Esophagus mucosa (tissue), 1 donor: ENCODE measurements at places on chromosomes 3 and 15.

DNA sequence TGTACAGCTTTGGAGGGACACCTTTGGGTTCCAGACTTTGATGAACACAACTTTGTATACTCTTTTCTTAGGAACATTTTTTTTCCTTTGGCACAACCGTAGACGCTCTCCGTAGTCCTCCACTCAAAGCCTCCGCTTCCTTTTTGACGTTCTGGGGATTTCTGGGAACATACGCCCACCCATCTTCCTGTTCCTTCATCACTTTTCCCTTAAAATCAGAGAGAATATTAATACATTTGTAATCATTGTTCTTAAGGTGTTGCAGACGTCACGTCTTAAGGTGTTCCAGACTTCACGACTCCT, 405 bp upstream of the SPG21 start:
- no peak for ATAC-seq

GRCh38 chr3:147618691-147619090, 209.5 kb downstream of the ZIC1 start:
- no peak for ATAC-seq

- no peak for ATAC-seq
Measured at GRCh38 chr15:66599536-66600239, 33.9 kb upstream of the LCTL start.

- ATAC-seq, result no peak
Measured at GRCh38 chr15:25678500-25678855, 184.6 kb downstream of the ATP10A start.

- ATAC-seq, result no peak
Measured at GRCh38 chr3:135106445-135106844, 311.4 kb downstream of the EPHB1 start.

DNA sequence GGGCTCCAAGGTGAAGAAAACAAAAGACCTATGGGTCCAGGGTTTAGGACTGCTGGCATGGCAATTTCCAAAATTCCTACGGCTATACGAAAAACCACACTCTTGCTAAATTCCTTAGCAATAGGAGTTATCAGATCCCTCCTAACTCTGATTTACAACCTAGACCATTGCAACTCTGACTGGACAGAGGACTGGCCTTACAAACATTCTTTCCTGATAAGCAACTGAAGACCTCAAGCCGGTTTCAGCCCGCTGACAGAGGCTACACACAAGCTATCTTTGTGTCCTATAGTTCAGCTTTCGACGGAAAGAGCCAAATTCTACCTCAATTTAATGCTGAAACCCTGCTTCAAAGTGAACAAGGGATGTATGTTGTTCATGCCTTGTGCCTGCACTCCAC, 38.3 kb upstream of the AGBL1 start:
- ATAC-seq, result no peak

- ATAC-seq, result no peak
Measured at GRCh38 chr15:74982183-74982582, 13.2 kb upstream of the SCAMP5 start.

DNA sequence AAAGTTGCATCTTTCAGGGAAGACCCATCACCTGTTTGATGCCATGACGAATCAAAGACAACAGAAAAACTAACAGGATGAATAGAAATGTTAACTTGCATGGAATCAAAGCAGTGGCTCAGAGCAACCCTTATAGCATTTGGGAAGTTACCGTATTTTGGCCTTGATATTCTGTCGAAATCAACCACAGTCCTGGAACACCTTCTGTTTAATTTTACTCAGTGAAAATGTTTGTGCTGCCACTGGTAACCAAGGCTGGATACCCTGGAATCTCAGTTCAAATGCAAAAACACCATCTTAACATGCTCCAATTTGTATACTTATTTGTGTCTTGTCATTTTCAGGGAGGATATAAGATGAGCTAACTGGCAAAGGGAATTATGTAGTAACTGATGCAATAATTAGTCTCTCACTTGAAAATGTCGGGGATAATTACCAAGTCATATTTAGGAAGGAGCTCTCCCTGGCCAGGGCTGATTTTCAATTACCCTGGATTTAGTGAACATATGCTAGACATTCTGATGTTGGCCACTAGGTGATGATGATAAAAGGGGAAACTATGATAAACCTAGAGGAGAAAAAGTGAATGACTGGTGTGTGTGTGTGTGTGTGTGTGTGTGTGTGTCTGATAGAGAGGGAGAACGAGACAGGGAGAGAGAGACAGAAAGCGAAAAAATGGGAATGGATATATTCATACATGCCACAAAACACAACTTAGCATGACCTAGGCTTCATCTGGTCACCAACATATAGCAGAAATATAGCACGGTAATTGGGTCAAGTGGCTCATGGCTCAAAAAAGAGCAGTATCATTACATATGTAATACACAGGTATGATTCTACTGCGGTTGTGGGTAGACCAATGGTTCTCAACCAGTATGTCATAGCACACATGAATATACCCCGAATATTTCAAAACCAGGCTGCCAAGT, 19.0 kb upstream of the PRICKLE2 start:
- peak; percentile 59 for ATAC-seq

DNA sequence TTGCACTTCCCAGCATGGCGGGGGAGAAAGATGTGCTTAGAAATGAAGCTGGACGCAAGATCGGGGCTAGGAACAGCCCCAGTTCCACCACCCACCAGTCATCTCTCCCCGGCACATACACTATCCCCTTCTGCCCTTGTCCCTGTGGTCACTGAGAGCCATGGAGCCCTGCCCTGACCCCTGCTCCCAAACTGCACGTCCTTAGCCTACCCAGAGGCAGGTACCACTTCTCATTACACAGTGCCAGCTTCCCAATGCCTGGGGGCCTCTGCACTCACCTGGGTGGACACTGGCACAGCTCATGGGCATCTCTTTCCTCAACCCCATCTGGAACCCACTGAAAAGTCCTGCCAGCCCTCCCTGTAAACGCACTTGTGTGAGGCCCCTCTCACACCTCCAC, 139.3 kb upstream of the PRR20G start:
- ATAC-seq, result no peak

GRCh38 chr3:22691856-22692628, 511.1 kb upstream of the UBE2E2 start:
- ATAC-seq, result no peak

DNA sequence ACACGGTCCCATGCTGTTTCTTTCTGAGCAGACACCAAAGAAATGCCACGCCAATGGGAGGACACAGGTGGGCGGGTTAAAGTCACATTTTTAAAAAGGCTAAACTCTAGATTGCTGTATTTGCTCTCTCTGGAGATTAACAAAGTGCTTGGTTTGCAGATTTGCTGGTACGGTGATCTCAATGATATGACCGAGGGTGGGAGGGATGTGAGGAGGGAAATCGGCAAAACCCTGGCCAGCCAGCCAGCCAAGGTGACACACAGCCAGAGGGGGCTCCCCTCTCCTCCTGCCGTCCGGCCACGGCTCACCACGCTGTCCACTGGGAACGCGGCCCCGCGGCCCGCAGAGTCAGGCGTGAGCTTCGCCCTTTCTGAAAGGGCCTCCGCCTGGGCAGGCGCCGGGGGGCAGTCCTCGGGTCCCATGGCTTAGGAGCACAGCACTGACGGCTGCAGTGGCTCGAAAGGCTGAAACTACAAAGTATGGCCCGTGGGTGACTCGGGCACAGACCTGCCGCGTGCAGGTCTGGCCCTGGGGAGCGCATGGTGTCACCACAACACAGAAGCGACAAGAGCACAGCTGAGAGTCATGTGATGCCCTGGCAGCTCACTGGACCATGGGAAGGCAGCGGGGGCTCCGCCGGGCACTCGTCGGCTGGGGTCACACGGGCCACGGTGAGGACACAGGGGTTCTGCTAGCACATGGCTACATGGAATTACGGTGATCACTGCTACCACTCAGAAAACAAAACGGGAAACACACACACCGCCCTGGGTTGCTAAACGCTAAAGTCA, 57.8 kb upstream of the RPL32 start:
- no peak for ATAC-seq

DNA sequence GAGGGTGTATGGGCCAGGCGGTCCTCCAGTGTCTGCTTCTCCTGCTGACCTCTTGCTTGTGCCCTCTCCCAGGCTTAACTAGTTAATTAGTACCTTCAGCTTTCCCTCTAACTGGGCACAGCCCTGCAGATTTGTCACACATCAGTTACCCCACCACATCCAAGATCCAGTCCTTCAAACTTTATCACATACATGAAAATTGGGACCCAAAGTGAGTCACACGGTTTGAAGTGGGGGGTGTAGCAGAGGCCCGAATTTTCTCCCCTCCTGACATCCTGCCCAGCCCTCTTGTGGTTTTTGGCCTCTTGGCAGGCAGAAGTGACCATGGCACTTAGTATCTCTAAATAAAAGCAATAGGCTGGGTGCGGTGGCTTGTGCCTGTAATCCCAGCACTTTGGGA, 3.9 kb downstream of the MAPKAPK3 start:
- ATAC-seq, result no peak

GRCh38 chr15:99130314-99130713, 25.4 kb downstream of the SYNM start:
- ATAC-seq, result no peak

DNA sequence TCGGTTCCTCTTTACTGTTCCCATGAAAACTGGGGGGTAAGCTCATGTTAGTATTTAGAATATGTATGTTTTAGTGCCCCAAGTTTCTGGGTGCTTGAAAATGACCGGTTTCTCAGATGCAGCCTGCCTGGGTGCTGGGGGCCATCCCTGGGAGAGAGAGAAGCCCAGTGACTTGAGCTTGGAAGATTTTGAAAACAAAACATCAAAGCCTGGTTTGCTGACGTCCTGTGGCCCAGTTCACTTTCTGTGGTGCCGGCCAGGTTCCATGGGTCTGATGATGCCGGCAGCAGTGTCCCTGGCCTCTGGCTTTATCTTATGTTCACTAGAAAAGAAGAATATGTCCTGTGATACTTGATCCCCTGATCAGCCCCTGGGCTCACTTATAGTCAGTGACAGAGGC, 17.1 kb downstream of the APBA2 start:
- ATAC-seq, result no peak

- no peak for ATAC-seq
Measured at GRCh38 chr3:189282189-189282588, 110.4 kb downstream of the TPRG1 start.

GRCh38 chr3:182603501-182603900, 189.8 kb upstream of the ATP11B start:
- ATAC-seq, result peak; percentile 47

DNA sequence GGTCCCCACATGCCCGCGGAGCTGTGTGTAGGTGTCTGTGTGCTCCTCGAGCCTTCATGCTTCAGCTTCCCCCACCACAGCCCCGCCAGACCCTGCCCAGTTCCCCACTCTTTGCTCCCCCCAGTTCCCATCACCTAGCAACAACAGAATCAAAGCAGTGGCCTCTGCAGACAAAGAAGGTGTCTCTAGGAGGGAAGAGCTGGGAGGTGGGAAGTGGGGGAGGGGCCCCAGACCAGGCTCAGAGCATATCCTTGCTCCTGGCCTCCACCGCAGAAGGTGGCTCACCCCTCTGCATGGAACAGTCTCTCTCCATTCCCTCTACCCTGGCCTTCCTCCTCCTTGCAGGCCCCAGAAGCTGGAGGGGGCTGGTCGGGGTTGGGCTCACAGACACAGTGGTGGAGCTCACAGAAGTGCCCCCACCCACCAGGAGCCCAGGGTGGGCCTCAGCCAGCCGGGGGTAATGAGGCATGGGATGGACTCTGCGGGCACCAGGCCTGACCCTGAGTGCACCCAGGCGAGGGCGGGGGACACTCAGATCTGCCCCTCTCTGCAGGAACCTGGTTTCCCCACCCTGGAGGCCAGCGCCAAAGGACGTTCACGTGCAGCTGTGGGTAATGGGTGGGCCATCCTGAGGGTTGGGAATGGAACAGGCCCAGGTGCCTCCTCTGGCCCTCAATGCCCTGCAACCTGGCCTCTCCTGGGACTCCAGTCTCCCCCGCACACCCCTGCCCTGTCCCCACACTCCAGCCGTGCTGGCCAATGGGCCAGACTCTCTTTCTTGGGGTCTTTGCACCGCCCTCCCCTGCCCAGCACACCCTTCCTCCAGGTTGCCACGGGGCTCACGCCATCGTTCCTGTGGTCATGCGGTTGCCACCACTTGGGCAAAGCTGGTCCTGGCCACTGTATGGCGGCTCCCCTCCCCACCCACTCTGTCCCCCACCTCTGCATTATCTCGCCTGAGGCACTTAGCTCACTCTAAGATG, 53.4 kb downstream of the TPRA1 start:
- no peak for ATAC-seq

DNA sequence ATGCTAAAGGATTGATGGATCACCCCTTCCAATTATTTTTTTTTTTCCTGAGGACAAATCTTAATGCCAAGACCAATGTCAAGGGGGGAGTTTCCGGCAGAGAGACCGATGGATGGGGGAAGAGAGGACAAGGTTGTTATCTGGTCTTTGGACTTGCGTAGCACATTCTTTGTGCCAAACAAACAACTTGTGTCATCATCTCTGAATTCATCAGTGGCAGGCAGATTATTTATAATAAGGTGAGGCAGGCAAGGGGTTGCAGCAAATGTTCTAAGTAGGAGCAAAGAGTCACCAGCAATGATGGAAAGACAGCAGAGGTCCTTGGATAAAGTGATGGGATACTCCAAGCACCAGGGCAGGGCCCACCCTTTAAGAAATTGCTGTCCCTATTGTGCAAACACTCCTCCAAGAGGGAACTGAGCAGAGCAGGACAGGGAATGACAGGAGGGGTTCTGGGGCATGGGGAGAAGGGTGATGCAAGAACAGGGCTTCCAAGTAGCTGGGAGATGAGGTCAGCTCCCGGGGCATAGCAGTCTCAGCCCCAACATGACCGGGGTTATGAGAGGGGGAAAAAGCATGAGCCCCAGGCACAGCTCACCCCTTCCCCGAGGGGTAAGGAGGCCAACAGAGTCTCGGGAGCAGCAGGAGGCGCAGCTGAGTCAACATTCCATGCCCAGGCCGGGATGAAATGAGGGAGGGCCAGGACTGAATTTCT, 57.4 kb downstream of the ANXA2 start:
- peak; percentile 12 for ATAC-seq

- ATAC-seq, result peak; percentile 30
Measured at GRCh38 chr15:45187894-45188830, at the start of gene SHF. TSS of gene SHF (minus strand) at chr15:45187966. CDS start at chr15:45187951, 15 bp downstream.

- no peak for ATAC-seq
Measured at GRCh38 chr3:137084586-137084985, 126.8 kb downstream of the IL20RB start.

DNA sequence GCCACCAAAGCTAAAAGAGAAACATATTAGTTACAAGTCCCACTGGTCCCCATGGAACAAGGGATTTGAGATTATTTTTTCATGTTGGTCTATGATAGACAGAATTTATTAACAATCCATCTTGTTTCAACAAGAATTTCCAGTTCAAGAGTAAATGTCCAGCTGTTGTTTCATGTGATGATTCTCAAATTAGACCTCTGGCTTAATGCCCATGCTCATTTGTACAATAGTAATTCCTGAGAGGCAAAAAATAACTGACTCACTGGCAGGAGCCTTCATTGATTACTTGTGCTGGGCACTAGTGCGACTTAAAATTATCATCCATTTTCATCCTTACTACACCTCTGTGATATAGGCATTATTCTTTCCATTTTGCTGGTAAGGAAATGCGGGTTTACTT, 171.3 kb downstream of the ITPR1 start:
- no peak for ATAC-seq

- peak; percentile 92 for ATAC-seq
Measured at GRCh38 chr3:77081240-77081661, 41.4 kb downstream of the ROBO2 start.
